Adrenal gland (tissue), 19 donors: ENCODE measurements at places on chromosomes 13 and 19.

DNA sequence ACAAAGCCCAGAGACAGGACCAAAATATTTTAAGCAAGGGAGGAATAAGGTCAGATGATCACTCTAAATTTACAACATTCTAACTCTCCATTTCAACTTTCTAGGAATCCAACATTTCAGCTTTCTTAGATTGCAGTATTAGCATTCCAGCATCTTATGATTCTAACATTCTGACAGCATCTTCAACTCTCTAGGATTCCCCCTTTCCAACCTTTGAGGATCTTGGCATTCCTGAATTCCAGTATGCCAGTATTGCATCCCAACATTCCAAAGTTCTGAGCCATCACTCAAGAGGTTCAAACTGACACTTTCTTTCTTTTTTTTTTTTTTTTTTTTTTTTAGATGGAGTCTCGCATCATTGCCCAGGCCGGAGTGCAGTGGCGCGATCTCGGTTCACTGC, 13.8 kb downstream of the TGFB1 start:
- no peak for DNase-seq

- no peak for DNase-seq
Measured at GRCh38 chr19:4504297-4504701, 14.0 kb downstream of the PLIN4 start.

- no peak for DNase-seq
Measured at GRCh38 chr19:12944104-12944674, 1.5 kb upstream of the RAD23A start.

- no peak for DNase-seq
Measured at GRCh38 chr19:1009041-1009980, 9.1 kb downstream of the GRIN3B start.

- no peak for DNase-seq
Measured at GRCh38 chr13:41302743-41303142, 8.3 kb upstream of the NAA16 start.

- DNase-seq, result peak; percentile 69
Measured at GRCh38 chr19:5693195-5694166, 3.4 kb downstream of the RPL36 start.
